ENCODE measurements at places on chromosomes 1 and 21. TPM values are rescaled to one million over a fixed set of nuclear protein-coding genes. Genes with fewer than 3 reads are reported as not detected.

- H3K27ac ChIP-seq, result peak overlapping the region; percentile 45
- H3K4me3 ChIP-seq, result peak overlapping the region; percentile 31
- H3K36me3 ChIP-seq, result no peaks in the 10 kb centered on the region
- DNase-seq, result no peak
- no peaks in the 10 kb centered on the region for H3K27me3 ChIP-seq
- peaks cover 3% of the 10 kb centered on the region for H3K4me1 ChIP-seq
Observed at GRCh38 chr1:39379187-39379586, 112.2 kb upstream of the BMP8A start.

The CFAP74 gene
- not detected for total RNA-seq

The CCDC30 gene
- total RNA-seq, result 3.9 TPM

DNA sequence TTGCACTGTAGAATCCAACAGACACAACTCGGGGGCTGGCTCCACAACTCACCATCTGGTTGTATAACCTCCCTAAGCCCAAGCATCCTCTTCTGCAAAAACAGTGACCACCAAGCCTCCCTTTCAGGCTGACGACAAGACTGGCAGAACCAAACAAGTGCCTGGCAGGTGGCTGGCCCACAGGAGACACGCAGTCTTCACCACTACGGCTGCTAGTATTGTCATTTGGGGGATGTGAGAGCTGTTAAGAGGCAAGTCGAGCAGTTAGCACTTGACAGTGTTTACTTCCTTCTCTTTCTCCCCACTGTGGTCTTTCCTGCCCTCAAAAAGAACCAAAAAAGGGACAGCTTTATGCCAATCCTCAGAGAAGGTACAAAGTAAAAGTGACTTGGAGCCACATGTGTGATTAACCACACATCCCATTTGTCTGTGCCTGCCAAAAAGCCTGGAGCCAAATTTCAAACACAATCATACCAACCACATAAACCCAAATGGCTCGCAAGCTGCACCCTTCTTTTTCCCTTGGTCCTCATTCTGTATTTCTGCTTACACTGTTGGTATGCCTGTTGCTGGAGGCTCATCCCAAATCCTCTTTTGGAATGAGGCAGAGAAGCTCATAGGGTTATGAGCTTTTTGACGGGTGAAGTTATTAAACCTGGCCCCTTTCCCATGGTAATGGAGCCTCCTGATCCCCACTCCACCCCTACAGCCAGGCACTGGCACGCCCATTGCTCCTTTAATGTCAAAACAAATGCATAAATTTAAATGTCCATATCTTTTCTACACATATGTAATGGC is 94.1 kb downstream of the TGFBR3 start:
- DNase-seq, result no peak
- H3K27ac ChIP-seq, result no peak overlapping the region
- no peak overlapping the region for H3K4me3 ChIP-seq
- H3K36me3 ChIP-seq, result peaks cover 14% of the 10 kb centered on the region
- no peaks in the 10 kb centered on the region for H3K27me3 ChIP-seq
- H3K4me1 ChIP-seq, result peaks cover 34% of the 10 kb centered on the region

DNA sequence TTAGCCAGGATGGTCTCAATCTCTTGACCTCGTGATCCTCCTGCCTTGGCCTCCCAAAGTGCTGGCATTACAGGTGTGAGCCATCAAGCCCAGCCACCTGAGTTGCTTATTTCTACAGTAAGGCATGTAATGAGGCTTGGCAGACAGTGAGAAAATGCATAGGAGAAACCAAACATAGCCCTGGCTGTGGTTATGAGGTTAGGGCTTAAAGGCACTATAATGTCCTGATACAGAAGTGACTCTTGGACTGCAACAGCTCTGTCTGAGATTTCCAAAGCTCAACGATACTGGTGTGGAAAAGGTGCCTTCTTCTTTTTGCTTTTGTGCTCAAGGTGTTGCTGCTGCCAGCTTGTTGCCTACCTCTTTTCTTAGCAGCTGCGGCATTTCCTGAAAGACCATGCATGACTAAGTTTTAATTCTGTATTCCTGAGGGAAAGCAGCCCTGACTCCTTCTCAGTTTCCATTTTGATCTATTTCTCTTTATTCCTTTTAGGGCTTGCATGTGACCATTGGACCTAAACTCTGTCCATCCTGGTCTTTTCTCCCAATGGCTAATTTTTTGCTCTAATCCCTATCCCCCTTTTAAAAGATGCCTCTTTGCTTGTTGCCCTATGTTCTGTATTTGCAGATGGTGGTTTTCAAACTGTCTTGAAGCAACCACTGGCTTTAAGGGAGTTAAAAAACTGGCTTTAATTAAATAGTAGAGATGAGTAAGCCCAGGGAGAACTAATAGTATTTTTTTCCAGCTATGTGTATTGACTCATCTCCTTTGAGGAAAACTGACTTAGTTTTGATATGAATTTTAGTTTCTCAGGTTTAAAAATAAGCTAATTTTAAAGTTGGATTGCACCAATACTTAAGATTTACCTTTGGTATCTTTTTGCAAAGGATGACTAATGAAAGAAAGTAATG is 70.3 kb downstream of the KIF1B start:
- DNase-seq, result no peak

Measured in T-helper 17 cell (primary cell).